Activated T-helper 1 cell treated with anti-CD3 and anti-CD28 coated beads, Interleukin-12 subunit alpha, Interleukin-12 subunit beta, Interleukin-2, Interleukin-4 antibody, amounts not matched to agents 30 ng/mL and 10 ng/mL and 1 ng/mL, durations not matched to agents 14 hours and 24 hours and 36 hours (primary cell): ENCODE measurements at places on chromosomes 5 and 9.

DNA sequence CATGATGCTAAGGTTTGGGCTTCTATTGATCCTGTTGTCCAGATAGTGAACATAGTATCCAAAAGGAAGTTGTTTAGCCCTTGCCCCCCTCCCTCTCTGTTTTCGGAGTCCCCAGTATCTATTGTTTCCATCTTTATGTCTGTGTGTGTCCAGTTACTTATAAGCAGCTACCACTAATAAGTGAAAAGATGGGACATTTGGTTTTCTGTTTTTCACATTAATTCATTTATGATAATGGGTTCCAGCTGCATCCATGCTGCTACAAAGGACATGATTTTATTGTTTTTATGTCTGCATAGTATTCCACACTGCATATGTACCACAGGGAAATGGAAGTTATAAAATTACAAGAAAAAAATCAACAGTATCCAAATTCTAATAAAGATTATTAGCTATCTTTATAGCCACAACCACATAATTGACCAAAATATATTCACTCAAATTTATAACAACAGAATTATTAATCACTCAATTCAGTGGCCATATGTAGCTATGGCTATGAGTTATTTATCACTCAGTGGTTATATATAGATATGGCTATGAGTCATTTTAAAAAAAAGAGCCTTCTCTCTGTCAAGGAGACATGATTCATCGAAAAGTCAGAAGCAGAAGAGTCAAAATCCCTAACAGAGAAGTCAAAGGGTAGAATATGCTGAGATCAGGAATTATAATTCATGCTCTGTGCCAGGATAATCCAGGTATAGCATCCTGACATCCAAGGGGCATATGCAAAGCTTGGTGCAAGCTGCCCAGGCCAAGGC, 367.5 kb downstream of the DEPDC1B start:
- no peak for DNase-seq

- DNase-seq, result no peak
These were observed 52.0 kb upstream of the SNCAIP start for GRCh38 chr5:122259995-122260394.

- DNase-seq, result no peak
These were observed 1.2 kb upstream of the IL33 start for GRCh38 chr9:6214434-6214833.

DNA sequence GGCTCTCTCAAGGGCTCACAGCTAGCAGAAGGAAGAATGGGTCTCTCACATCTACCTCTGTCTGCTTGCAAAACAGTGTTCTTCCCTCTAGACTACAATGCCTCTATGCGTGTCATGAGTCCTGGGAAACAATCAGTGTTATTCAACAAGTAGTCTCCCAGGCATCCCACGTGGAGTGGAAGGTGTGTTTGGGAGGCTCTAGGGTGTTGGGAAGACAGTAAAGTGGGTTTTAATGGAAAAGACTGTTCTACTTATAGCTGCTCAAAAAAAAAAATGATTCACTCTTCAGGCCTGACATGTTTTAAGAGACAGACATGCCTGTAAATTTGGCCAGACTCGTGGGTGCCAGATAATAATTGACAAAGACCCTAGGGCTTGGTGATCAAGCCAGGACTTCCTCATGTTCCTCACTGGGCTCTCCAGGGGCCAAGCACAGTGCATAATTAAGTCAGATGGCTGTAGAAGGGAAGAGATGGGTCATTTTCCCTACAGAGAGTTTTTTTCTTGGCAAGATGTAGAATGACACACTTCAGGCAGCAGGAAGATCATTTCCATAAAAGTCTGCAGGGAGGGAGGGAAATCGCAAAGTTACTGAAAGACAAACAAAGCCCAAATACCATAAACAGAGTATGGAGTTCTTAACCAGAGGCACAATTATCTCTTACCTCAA, 246.4 kb downstream of the ACTL7B start:
- no peak for DNase-seq

DNA sequence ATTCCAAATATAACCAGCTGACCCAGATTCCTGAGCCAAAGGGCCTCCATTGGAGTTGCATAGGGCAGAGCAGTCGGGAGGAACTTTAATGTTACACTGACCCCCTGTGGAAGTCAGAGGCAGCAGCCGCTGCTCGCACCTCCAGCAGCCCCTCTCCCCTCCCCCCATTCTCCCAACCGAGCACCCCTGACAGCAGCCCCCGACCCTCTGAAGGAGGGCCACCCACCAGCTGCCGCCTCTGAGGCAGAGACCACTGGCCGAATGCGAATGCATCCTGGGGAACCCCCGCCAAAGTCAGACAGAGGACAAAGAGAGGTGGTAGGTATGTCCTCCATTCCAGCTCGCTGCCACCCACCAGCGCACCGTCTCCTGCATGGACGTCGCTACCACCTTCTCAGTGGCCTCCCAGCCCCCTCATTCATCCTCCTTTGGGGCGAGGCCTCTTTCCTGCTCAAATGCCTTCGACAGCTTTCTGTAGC, 231.0 kb downstream of the CDK5RAP2 start:
- DNase-seq, result no peak

DNA sequence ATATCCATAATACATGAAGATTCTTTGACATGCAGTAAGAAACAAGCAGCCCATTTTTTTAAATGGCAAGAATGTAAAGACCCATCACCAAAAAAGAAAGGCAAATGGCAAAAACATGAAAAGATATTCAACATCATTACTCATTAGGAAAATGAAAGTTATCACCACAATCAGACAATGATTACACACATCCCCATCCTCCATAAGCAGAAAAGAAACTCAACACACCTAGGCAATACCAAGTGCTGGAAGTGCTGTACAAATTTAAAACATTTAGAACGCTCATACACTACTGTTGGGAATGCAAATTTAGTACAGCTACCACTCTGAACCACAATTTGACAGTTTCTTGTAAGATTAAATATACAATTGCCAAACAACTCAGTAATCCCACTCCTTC, 466.7 kb downstream of the ACTL7B start:
- no peak for DNase-seq

- DNase-seq, result no peak
These were observed 95.9 kb downstream of the FBXO4 start for GRCh38 chr5:42020788-42021530.

DNA sequence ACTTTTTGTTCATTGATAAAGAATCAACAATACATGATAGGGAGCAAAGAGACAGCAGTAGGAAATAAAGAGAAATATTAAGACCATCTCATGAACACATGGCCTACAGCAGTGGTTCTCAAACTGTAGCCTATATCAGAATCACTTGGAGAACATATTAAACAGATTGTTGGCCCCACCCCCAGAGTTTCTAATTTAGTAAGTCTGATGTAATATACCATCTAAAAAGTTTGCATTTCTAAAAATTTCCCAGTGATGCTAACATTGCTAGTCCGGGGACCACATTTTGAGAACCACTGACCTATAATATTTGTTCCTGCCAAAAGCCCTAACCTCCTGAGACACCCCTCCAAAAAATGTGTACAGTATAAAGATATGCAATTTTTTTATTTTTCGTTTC, 306.2 kb upstream of the NREP start:
- DNase-seq, result no peak

GRCh38 chr9:75108571-75108970, 20.3 kb downstream of the OSTF1 start:
- DNase-seq, result no peak

- no peak for DNase-seq
These were observed 130.3 kb upstream of the FAM120A start for GRCh38 chr9:93321220-93321610.

GRCh38 chr5:17132444-17133083, 84.9 kb upstream of the BASP1 start:
- DNase-seq, result no peak

DNA sequence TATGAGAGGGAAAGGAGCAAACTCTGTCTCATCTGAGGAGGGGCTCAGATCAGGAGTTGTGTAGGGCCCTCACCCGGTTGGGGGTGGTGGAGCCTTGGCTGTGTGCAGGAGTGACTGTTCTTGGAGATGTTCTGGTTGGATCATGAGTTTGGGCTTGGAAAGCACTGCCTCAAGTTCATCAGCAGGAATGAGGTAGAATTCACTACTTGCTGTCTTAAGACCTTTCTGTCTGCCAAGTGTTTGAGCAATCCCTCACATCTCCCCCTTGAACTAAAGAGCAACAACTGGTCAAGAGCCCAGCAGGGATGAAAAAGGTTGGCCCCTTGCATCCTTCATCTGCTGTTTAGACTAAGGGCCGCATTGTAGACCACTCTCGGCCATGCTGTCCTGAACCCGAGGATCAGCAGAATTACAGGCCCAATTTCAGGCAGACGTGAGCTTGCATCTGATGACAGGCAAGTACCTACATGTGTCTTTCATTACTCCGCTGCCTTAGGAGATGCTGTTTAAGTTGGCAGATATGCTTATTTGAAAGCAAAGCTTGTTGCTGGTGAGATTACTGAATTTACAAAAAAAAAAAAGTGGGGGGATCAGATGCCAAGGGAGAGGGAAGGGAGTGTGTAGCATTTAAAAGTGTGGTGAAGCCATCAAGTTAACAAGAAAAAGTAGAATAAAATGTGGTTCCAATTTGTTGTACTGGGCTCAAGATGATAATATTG, 36.4 kb downstream of the PIK3R1 start:
- DNase-seq, result no peak

GRCh38 chr5:10140195-10140973, 109.3 kb downstream of the ATPSCKMT start:
- no peak for DNase-seq

- peak; percentile 12 for DNase-seq
These were observed 4.1 kb upstream of the KCNMB1 start for GRCh38 chr5:170393235-170393634.

- DNase-seq, result no peak
These were observed 7.7 kb downstream of the ERMP1 start for GRCh38 chr9:5825223-5825622.

DNA sequence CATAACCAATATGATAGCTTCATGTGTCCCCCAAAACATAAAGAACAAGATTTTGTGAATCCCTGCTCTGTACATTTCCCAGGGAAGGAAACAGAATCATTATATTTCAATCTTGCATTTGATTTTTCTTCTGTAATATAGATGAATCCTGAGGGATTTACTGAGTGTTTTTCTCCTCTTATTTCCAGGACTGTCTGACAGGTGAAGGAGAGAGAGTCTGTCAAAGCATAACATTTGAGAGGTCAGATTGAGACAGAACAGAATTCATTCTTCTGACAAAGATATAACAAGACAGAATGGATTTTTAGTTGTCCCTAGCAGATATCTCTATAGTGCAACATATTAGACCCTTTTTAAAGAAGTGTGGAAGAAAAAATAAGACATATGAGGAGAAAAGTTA, 354.5 kb upstream of the IZUMO3 start:
- no peak for DNase-seq

DNA sequence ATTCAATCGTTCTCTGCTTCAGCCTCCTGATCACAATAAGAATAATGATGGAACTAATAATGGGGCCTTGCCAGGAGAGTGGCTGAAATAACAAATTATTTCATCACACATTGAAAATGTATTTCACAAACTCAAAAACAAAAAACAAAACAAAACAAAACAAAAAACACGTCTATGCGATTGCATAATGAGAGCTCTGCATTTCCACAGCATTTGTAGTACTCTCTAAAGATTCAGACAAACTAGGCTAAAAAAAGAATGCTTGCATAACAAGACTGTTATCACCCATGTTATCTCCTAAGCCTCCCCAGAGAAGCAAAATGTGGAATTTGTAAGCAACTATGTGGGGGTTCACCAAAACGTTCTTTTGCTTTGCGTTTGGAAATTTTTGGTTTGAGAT, 48.1 kb downstream of the PRELID2 start:
- no peak for DNase-seq

DNA sequence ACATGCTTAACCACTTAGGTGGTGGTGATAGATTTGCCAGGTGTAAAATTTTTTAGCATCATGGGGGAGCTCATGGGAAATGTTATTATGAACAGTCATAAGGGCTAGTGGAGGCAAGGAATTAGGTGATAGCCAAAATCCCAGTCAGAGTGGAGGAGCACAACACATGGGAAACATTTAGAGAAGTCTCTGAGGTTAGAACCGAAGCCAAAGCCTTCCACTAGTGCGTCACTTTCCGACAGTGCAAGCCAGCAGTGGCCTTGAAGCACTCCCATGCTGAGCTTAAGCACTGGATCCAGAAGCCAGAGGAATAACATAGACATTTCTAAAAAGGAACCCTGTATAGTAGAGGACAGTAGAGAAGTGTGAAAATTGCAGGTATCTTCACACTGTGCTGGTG, 101.5 kb upstream of the SNX2 start:
- DNase-seq, result no peak

DNA sequence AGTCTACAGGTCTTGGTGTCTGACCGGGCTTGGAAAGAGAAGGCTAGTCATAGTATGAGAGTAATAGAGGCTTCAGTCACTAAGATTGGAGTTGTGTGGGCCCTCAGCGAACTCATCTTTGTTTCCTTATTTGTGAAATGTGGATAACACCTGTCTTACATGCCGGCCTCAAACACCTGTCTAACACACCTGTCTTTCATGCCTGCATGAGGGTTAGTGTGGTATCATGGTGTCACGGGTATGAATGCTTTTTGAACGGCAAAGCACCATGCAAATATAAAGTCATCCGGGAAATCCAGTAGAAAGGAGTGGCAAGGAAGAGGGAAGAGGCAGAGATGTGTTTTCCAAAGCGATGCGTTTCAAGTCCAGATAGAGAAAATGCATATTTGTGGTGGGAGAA, 25.5 kb downstream of the GRAMD2B start:
- DNase-seq, result no peak

GRCh38 chr5:172640139-172640538, 924 bp upstream of the NEURL1B start:
- DNase-seq, result no peak

- DNase-seq, result no peak
These were observed 47.3 kb upstream of the PRRC2B start for GRCh38 chr9:131346559-131346958.

DNA sequence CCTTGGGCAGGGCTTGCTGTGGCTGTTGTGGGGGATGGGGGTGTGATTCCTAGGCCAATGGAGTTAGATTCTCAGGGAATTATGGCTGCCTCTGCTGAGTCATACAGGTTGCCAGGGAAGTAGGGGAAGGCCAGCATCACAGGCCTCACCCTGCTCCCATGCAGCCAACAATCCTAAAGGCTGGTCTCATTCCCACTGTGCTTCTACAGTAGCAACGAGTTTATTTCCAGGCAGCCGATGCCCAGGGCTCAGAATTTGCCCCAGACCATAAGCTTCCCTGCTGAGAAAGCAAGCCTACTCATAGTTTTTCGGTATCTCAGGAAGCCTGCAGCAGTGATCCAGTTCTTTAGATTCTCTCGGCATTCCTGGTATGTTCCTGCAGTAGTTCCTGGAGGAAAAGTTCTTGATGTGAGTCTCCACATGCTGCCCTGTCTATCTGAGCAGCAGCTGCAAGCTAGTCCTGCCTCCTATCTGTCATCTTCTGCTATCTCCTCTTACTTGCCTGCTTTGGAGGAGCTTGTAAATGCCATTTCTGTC, 59.3 kb upstream of the SELENOP start:
- DNase-seq, result no peak
